AG08396 (cell line): ENCODE measurements at places on chromosomes 7 and 10.

DNA sequence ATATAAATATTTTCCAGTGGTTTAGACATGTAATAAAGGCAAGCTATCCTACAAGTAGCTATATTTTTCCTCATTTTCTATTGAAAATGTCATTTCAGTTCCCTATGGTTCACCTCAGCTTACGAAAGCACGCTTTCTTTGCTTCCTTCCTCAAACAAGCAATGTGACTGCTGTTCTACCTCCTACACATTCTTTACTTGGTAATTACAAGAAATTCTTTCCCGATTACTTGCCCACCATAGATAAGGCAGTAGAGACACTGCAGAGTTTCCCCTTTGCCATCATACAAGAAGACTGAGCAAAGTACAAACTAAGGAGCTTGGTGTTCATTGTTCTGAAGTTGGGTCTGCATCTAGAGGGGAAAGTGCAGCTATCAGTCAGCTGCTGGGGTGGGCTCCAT is 249.4 kb downstream of the CRPPA start:
- no peak for DNase-seq

GRCh38 chr10:9656996-9657395 is 1360.7 kb upstream of the CELF2 start:
- DNase-seq: no peak

- DNase-seq: no peak
Observed at GRCh38 chr10:105982735-105983134, 1181.8 kb downstream of the SORCS1 start.

DNA sequence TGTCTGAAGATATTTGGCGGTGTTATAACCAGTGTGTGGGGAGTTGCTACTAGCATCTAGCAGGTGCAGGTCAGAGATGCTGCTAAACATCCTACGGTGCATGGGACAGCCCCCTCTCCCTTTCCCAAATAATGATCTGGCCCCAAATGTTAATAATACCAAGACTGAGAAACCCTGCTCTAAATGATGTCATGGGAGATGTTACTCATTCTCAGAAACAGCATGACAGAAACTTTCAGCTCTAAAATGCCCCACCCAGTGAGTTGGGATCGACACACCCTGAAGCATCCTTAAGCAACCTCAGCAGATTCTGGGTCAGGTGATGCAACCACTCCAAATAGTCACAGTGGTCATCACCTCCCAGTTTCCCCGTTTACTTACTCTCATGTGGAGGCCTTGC is 108.8 kb upstream of the MPP7 start:
- DNase-seq: no peak

DNA sequence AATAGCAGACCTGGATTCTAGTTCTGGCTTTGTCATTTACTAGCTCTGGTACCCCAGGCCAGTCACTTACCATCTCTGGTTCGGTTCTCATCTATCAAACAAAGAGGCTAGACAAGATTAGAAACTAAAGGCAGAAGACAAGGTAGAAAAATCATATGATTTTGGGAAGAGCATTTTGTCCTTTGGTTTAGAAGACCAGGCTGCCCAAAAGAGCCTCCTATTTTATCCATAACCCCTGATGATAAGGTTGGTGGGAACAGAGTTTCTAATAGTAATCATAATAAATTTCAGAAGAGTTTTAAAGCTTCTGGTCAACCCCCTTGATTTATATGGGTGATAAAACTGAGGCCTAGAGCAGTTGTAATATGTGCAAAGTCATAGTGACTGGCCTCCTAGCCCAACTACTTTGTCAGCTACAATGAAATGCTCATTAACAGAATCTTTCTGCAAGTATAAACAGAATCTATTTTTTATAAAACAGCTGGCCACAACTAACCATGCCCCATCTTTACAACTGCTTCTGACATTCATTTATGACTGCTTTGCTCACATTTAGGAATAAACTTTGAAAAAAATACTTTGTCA is 23.4 kb downstream of the COX15 start:
- DNase-seq: no peak

GRCh38 chr10:124632064-124632531 is 112.1 kb downstream of the FAM53B start:
- DNase-seq: no peak

- DNase-seq: no peak
Observed at GRCh38 chr10:77711683-77712049, 74.1 kb upstream of the KCNMA1 start.
